ENCODE measurements at places on chromosomes 11 and 22.

GRCh38 chr11:131454989-131455388 is 84.6 kb downstream of the NTM start:
- no peak for DNase-seq

DNA sequence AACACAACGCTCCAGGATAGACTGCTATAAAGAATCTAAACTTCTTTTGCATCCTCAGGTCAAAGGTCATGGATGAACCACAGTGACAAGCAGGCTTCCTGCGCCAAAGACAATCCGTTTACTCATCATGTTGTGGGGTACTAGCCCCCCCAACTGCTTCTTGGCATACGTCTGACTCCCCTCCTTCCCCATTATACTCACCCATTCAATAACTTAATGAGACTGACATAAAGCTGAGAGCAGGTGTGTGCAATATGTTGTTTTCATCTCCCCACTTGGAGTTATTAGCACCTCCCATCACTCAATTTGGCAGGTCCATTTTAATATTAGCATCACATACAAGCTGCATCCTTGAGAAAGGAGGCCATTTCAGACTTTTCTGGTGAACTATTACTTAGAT is 157.1 kb downstream of the CADM1 start:
- DNase-seq: no peak

- DNase-seq: no peak
Measured at GRCh38 chr11:68762481-68762880, 11.2 kb upstream of the TESMIN start.

GRCh38 chr22:40024201-40025061 is 29.7 kb downstream of the FAM83F start:
- DNase-seq: peak; percentile 39

GRCh38 chr11:19805376-19805775 is 92.7 kb downstream of the NAV2 start:
- no peak for DNase-seq

DNA sequence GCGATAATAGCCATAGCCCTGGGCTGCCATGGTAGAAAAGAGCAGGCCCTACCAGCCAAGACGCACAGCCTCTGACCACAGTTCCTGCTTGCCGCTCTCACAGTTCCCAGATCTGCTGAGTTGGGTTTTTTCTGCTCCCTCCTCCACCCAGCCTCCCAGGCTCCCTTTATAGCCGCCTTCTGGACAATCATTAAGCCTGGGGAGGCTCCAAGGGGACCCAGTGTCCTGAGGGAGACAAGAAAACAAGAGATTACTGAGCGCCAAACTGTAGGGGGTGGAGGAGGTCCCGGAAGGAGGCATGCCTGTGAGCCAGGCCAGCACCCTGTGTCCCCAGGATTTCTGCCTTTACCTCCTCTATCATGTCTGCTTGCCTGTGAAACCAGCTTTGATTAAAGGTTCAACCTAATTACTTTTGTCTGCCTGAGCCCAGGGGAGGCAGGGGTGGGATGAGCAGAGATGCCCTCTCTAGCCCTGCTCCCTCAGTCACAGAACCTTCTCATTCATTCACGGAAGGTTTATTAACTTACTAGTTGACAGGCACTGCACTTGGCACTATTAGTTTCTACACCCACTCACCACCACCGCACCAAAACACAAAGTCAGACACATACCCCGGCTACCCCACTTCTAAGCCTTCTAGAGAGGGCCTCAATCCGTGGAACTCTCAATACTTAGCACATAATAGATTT is 1.2 kb downstream of the SLC37A4 start:
- DNase-seq: no peak

DNA sequence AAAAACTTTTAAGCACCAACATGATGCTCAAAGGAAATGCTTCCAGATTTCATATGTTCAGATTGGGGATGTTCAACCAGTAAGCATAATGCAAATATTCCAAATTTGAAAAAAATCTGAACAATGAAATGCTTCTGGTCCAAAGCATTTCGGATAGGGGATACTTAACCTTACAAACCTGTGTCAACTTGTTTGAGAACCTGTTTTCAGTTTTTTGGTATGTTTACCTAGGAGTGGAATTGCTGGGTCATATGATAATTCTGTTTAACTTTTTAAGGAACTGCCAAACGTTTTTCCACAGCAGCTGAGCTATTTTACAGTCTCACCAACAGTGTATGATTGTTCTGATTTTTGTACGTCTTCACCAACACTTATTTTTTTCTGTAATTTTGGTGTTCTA is 23.7 kb downstream of the FAR1 start:
- no peak for DNase-seq
